Osteoblast (primary cell): ENCODE measurements at places on chromosomes 2 and 18.
A peak's percentile ranks its signal among the peaks of the same experiment; 100 is the strongest.

DNA sequence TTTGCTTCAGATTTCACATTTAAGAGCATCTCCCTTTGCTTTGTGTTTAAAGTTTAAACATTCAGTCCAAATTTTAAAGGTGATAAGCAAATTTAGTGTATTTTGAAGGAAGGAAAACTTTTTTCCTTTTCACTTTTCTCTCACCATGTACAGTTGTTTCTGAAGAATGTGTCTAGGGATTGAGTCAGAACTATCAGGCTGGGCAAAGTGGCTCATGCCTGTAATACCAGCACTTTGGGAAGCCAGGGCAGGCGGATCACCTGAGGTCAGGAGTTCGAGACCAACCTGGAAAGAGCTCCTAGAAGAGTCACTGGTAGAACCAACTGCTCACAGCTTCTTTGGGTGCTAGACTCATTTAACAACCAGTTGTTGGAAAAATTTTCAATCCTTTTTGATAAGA, 327.0 kb upstream of the THUMPD2 start:
- DNase-seq = no peak

- no peak for DNase-seq
Observed at GRCh38 chr2:239883326-239884050, 141.7 kb downstream of the NDUFA10 start.

DNA sequence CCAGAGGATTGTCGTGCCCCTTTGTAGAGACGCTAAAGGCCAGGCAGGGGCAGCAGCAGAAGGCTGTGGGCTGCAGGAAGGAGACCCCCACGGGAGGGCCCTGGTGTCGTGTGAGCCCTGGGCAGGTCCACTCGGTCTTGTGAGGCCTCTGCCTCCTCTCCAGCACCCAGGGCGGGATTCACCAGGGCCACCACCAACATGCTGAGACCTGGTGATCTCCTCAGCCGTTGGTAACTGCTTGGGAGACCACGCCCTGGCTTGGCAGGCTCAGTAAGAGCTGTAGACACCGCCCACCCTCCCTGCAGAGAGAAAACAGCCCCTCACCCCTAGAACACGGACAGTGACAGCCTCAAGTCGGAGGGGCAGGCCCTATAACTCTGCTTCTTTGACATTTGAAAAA, 21.1 kb downstream of the MBP start:
- no peak for DNase-seq

- DNase-seq = peak; percentile 6
Observed at GRCh38 chr2:31241625-31242270, 7.8 kb downstream of the EHD3 start.

GRCh38 chr18:31679133-31679742, 5.1 kb downstream of the B4GALT6 start:
- peak; percentile 83 for DNase-seq

GRCh38 chr18:46067438-46068007, 4.5 kb downstream of the PSTPIP2 start:
- no peak for DNase-seq
